ENCODE measurements at places on chromosomes 6 and 20.

DNA sequence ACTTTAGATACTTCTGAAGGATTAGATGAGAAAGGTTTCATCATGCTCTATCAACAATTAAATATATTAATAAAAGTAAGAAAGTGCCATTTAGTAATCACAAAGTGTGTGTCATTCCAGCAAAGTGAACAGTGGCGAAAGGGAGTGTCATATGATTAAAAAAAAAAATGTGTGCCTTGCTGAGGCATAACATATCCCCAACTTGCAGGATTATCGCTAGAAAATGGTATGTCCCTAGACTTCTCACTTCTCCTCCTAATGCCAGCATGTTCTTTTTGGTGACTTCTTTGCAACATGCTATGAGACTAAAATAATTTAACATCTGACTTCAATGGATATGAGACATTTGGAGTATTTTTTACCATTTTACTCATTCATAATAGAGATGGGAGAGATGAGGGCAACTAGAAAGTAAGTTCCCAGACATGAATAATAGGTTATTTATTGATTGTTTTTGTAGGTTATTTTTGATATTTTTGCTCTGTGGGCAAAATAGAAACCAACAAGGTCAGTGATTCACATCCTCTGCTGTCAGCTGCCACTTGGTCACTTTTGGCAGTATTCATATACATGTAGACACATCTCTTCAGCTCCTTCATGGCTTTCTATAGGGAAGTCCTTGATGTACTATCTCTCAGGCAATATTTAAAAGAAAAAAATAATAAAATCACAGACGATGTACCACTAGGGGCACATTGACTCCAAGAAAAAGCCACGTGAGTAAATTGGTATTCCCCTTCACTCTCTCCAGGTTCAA lies 370.1 kb downstream of the BMP2 start:
- no peak for DNase-seq

- DNase-seq, result no peak
Observed at GRCh38 chr6:158517581-158517980, 42.3 kb upstream of the TMEM181 start.

- no peak for DNase-seq
Observed at GRCh38 chr20:58395604-58396003, 6.6 kb downstream of the VAPB start.

GRCh38 chr6:34390531-34391472 lies 1.7 kb downstream of the NUDT3 start:
- peak; percentile 70 for DNase-seq

DNA sequence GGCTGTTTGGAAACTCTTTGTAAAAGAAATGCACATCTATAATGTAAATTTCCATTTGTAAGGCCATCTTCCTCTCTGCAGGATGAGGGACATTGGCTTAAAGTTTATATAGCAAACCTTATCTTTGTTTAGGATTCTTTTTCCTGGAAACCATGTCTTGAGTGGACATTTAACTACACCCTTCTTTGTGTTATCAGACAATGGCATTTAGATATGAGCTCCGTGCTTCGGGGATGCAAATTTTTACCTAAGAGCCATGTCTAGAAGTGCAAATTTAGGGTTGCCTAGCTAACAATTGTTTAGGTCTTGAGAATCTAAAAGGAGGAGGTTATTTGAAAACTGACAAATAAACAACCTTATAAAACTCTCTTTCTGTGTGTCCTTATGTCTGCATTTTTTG lies 623.8 kb downstream of the MMUT start:
- no peak for DNase-seq

DNA sequence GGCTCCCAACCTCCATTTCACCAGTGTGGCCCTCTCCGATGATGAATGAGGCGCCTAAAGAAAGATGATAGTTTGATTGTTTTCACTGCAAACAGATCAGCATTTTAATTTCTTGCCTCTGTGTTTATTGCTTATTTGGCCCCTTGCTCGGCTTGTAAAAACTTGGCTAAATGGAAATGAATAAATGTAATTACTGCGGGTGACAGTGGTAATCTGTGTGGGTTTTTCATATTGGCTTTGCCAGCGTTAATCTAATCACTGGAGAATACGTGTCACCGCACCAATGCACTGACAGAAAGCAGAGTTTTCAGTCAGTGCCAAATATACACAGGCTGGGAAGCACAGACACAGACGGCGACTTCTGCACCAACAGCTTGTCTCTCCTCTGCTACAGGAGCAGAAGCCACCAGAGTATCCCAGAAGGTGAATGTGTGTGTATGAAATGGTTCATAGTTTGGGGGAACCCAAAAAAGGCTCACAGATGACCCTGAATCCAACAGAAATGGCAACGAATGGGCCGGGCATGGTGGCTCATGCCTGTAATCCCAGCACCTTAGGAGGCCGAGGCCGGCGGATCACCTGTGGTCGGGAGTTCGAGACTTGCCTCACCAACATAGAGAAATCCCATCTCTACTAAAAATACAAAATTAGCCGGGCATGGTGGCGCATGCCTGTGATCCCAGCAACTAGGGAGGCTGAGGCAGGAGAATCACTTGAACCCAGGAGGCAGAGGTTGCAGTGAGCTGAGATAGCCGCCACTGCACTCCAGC lies 534.0 kb downstream of the PKHD1 start:
- no peak for DNase-seq

DNA sequence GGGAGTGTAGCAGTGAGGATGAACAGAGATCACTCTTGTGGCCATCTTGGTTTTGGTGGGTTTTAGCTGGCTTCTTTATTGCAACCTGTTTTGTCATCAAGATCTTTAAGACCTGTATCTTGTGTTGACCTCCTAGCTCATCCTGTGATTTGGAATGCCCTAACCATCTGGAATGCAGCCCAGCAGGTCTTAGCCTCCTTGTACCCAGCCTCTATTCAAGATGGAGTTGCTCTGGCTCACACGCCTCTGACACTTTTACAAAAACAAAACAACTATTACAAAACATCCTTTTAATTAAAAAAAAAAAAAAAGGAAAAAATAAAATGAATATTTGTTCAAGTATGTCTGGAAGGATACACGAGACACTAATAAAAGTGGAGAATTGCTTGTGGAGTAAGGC lies 62.4 kb downstream of the PHACTR2 start:
- DNase-seq, result no peak

GRCh38 chr6:14728396-14729024 lies 517.4 kb upstream of the JARID2 start:
- DNase-seq, result no peak

DNA sequence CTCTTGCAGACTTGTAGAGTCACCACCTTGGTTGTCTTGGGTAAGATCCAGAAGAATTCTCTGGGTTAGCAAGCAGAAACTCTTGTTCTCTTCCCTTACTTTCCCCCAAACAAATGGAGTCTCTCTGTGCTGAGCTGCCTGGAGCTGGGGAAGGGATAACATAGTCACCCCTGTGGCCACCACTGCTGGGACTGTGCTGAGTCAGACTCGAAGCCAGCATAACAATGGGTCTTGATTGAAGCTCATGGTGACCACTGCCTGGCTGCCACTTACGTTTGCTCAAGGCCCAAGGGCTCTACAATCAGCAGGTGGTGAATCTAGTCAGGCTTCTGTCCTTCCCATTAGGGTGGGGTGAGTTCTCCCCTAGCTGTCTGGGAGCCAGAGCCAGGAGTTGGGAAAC lies 15.4 kb upstream of the ERVFRD-1 start:
- DNase-seq, result no peak

GRCh38 chr6:2157441-2158127 lies 87.8 kb downstream of the GMDS start:
- no peak for DNase-seq

DNA sequence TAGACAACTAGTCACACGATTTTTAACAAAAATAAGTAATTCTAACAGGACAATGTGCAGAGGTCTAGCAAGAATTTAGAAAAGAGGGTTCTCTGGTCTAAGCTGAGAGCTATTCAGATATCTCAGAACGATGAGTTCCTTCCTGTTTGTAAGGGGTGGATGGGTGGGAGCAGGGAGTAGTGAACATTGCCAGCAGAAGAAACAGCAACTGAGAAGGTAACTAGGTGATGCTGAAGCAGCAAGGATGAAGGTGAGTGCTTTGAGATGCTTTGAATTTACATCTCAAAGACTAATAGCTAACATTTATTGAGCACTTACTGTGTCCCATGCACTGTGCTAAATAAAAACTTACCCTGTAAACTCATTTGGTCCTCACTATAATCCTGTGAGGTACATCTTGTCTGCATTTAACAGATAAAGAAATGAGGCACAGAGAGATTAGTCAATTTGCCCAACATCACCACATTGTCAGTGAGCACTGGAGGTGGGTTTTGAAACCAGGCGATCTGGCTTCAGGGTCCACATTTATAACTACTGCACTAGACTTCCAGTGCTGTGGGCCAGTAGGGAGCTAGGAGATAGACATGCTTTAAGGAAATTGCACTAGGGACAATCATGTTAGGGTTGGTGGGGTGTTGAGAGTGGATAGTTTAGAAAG lies 15.7 kb downstream of the BRD2 start:
- no peak for DNase-seq

DNA sequence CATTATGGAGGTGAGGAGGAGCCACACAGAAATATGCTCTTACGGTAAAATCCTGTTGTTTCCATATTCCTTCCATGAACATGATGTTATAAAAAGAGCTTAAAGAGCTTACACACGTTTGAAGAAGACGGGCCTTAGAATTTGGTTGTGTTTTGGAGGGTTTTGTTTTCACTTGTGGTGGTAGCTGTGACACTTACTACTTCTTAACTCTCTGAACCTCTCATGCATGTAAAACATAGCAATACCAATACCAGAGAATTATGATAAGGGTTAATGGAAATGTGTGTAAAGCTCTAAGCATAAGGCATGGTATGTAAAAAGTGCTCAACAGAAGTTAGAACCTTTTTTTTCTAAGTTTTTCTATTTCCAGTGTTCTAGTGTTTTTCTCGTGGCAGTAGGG lies 256.1 kb upstream of the KCNQ5 start:
- DNase-seq, result no peak

DNA sequence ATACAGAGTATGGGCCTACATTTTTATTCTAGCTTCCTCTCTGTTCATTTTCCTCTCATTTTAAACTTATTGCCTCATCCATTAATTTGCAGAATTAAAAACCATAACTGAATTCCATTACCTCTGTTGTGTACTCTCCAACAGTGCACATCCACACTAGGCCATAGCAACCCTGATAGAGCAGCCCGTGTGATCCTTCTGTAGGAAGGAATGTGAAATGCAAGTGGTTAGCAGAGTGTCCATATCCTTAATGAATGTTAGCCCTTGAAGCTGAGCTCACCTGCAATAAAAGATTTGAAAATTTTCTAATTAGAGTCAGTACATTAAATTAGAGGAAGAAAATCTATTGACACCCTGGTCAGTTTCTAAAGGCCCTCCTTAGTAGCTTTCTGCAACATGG lies 6.5 kb upstream of the GRIK2 start:
- no peak for DNase-seq

- DNase-seq, result no peak
Observed at GRCh38 chr6:106056060-106056745, 29.9 kb upstream of the PRDM1 start.

DNA sequence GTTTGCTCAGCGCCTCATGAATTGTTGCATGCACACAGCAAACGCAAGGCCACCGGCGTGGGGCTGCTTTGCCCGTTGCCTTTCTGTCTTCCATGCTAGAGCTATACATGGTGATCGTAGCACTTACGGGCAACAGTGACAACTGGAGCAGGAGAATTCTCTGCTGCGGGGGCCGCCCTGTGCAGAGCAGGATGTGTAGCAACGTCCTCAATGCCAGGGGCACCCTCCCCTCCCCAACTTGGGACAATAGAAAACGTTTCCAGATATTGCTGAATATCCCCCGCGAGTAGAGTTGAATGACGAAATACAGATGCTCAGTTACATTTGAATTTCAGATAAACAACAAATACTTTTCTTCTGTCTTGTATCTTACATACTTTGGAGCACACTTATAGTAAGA lies 198.7 kb downstream of the TFAP2C start:
- DNase-seq, result no peak

GRCh38 chr20:57476084-57476526 lies 48.8 kb downstream of the CTCFL start:
- no peak for DNase-seq

GRCh38 chr6:121614115-121614514 lies 178.7 kb downstream of the GJA1 start:
- DNase-seq, result no peak

DNA sequence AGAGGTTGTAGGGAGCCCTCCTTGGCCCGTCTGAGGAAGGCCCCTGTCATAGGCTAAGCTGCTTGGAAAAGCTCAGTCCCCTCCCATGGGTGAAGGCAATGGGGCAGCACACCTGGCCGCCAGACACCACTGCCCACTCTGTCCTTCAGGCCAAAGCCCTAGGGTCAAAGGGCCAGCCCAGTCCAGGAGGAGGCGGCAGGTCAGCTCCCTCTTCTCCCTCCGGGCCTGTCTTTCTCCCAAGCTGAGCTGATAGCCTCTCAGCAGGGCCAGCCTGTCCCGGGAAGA lies 5.1 kb upstream of the CLPSL2 start:
- no peak for DNase-seq

DNA sequence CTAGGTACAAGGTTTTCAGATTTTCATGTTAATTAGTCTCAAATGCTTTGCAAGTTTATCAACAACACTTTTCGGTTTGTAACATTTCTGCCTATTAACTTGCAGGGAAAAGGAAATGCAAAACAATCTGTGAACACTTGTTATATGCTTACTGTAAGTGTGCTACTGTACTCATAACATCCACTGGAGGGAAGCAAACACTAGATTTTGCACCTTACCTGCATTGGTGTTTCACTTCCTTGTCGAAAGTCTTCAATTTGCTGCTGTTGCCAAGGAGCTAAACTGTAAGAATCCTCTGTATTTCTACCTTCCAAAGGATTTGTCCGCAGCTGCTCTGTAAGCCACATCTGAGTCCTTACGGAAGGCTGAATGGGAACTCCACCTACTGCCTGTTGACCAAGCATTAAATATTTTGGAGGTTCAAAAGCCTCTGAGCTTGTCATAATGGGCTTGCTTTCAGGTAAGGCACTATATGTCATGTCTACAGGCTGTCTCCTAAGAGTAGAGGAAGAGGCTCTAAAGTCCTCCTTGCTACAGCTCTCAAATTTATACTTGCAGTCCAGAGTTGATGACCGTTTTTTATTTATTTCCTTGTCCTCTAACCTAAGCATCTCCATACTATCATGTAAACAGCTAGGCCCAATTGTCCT lies 17.3 kb downstream of the PLN start:
- DNase-seq, result no peak

- no peak for DNase-seq
Observed at GRCh38 chr6:32886681-32887383, 32.8 kb downstream of the PSMB9 start.

DNA sequence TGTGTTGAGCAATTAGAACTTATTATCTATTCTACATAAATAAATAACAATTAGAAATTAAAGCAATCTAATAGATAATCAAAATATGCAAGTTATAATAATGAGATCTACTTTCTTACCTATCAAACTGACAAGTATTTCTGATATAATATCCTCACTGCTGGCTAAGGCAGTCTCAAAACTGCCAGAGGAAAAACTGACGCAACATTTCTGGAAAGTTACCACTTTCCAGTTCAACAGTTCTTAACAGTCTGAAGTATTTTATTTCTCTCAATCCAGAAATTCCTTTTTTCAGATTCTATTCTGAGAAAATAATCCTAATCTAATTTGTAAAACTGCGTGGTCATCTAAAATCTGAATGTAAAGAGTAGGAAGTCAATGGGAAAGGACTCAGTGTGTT lies 121.0 kb downstream of the TRDN start:
- DNase-seq, result no peak

All from ascending aorta (tissue), 2 donors.